ENCODE measurements at places on chromosomes 6 and 20. TPM values are rescaled to one million over a fixed set of nuclear protein-coding genes. Genes with fewer than 3 reads are reported as not detected.

The ADAM33 gene
- not detected for total RNA-seq

The SLC22A2 gene
- total RNA-seq = not detected

The ATP6V1G2 gene
- 4.2 TPM for total RNA-seq

The ECT2L gene
- total RNA-seq = not detected

The CYP21A2 gene
- not detected for total RNA-seq

The GLP1R gene
- not detected for total RNA-seq

The AGPAT1 gene
- 43.1 TPM for total RNA-seq

The TENT5A gene
- 0.67 TPM for total RNA-seq

The SFTA2 gene
- total RNA-seq = not detected

The MUC22 gene
- not detected for total RNA-seq

The SLC4A11 gene
- 1.2 TPM for total RNA-seq

The SIRPD gene
- total RNA-seq = 0.13 TPM

The SNAP25 gene
- total RNA-seq = not detected

The TPX2 gene
- 108 TPM for total RNA-seq

The COL21A1 gene
- total RNA-seq = not detected

The ECI2 gene
- total RNA-seq = 24.5 TPM

Data from activated naive CD4-positive, alpha-beta T cell treated with anti-CD3 and anti-CD28 coated beads, Interleukin-2, amount 10 ng/mL, durations not matched to agents 5 hours and 36 hours (primary cell).